Osteoblast (primary cell): ENCODE measurements at places on chromosomes 6 and 20. TPM values are rescaled to one million over a fixed set of nuclear protein-coding genes. Genes with fewer than 3 reads are reported as not detected.

- no peak for DNase-seq
Observed at GRCh38 chr20:47303736-47304135, 52.8 kb downstream of the ZMYND8 start.

The ADGB gene
- total RNA-seq, result under 0.01 TPM in 1 of 2 replicates, not detected in the other

The TCF19 gene
- 5.8 and 5.9 TPM in 2 replicates for total RNA-seq

DNA sequence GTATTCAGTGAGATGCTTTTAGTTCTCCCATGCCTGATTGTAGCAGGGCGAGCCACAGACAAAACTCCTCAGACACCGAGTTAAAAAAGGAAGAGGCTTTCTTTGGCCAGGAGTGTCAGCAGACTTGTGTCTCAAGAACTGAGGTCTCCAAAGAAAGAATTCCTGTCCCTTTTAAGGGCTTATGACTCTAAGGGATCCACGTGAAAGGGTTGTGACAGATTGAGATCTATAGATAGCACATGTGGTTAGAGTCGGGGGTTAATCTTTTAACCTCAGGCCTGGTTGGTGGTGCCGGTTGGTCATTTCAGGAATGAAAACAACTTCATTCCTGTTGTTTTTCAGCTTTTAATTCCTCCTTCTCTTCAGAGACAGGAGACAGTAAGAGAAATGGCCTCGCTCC is 168.8 kb upstream of the GRIK2 start:
- DNase-seq, result no peak

GRCh38 chr20:31485450-31486339 is 10.6 kb downstream of the REM1 start:
- DNase-seq, result peak; percentile 97

The ITCH gene
- 73.4 and 79.3 TPM in 2 replicates for total RNA-seq

The SEL1L2 gene
- not detected in 2 replicates for total RNA-seq

The HCRTR2 gene
- total RNA-seq, result under 0.01 TPM in 1 of 2 replicates, not detected in the other

GRCh38 chr6:25590986-25591385 is 61.0 kb upstream of the SCGN start:
- DNase-seq, result no peak

GRCh38 chr20:38888059-38888831 is 38.0 kb upstream of the FAM83D start:
- no peak for DNase-seq

GRCh38 chr20:53255102-53255710 is 283.0 kb downstream of the TSHZ2 start:
- DNase-seq, result no peak

GRCh38 chr6:140855520-140855919 is 1277.2 kb upstream of the GJE1 start:
- no peak for DNase-seq

DNA sequence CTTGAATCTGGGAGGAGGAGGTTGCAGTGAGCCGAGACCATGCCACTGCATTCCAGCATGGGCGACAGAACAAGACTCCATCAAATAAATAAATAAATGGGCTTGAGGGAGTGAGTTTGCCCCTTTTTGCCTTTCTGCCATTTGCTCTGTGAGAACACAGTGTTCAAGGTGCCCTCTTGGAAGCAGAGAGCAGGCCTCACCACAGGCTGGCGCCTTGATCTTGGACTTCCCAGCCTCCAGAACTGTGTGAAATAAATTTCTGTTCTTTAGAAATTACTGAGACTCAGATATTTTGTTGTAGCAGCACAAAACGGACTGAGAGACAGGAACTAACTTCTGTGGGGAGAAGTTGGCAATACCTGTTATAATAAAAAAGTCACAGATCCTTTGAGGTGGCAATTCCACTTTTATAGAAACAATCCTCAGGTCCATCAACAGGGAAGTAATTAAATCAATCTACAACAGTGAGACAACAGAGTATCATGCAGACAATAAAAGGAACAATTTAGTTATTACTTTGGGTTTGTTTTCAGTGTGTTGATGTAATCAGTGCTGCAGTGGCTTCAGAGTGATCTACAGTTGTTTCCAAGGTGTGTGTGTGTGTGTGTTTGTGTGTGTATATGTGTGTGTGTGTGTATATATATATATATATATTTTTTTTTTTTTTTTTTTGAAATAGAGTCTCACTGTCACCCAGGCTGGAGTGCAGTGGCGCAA is 24.5 kb downstream of the PKIG start:
- no peak for DNase-seq

DNA sequence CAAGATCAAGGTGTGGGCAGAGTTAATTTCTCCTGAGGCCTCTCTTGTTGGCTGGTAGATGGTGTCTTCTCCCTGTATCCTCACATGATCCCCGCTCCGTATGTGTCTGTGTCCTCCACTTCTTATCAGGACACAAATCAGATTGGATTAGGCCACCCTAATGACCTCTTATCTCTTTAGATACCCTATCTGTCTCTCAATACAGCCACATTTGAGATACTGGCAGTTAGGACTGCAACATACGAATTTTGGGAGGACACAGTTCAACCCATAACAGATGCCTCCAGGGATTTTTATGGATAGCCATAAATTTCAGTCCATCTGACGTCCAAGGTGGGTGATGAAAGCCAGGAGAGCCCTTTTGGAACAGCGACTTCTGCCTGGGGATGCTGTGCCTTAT is 369.0 kb downstream of the NRN1 start:
- no peak for DNase-seq

The CYB5R4 gene
- 6.9 and 8.5 TPM in 2 replicates for total RNA-seq

DNA sequence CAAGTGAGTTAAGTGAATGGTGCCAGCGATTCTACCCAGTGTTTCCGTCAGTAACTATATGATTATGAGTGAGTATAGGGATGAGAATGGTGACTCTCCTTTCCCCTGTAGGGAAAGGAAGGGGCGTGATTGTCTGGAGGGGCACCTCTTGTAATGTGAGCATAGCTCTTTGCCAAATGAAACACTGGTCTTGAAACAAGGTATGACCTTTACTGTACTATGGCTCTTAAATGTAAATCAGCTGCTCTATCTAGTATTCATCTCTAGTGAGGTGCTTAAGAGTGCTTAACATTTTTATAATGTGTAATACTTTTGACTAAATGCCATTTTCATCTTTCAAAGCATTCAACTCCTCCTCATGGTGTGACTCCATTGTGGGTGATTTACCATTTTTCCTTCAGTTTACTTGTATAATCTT is 11.0 kb downstream of the PANK2 start:
- DNase-seq, result peak; percentile 55

DNA sequence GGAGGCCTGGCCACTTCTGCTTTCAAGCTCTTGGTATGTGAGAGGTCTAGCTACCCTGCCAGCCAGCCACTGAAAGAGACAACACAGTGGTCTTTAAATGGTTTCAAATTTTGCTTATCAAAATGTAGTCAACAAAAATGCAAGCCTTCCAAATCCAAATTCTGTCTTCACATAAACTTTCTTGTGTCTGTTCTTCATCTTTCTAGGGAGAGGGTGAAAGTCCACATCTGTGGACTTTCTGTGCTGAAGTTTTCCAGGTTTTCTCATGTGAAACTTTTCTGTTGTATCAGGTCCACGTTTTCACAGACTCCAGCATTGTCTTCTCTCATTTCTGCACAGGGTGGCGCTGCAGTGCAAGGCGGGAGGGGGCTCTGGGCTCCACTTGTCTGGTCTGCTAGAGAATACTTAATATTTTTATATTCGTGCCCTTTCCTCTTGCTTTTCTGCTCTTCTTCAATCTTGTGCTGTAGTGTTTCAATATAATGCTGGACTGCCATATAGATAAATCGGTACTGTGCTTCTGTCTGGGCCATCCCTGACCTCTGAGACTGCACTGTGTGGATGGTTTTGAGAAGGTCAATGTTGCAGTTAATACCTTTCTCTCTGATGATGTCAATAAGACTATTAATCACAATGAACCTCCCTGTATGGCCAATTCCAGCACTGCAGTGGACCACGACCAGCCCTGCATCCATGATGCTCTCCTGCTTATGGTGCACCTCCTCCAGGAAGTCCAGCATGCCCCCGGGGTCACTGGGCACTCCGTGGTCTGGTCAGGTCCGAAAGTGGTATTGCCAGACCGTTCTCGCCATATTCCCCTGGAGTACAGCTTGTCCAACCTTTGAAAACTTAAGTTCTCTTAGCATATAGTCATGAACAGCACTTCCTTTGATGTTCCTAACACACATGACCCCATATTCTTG is 161.6 kb upstream of the TNFAIP3 start:
- no peak for DNase-seq

The CLPSL2 gene
- not detected in 2 replicates for total RNA-seq

DNA sequence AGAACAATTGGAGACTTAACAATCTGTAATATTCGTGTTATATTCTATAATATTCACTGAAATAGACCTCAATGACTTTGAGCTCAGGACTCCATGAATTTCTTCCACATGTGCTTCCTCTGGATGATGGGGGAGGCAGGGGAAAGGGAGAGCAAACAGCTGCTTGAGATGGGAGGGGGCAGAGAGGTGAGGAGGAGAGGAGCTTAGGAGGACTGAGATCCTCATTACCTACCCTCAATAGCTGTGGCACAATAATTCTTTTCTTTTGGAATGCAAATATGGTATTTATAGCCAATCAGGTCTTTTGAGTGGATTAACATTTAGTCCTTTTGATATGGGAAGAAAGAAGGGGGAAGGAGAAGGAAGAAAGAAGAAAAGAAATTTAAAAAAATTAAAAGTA is 64.1 kb upstream of the ZNF217 start:
- no peak for DNase-seq

DNA sequence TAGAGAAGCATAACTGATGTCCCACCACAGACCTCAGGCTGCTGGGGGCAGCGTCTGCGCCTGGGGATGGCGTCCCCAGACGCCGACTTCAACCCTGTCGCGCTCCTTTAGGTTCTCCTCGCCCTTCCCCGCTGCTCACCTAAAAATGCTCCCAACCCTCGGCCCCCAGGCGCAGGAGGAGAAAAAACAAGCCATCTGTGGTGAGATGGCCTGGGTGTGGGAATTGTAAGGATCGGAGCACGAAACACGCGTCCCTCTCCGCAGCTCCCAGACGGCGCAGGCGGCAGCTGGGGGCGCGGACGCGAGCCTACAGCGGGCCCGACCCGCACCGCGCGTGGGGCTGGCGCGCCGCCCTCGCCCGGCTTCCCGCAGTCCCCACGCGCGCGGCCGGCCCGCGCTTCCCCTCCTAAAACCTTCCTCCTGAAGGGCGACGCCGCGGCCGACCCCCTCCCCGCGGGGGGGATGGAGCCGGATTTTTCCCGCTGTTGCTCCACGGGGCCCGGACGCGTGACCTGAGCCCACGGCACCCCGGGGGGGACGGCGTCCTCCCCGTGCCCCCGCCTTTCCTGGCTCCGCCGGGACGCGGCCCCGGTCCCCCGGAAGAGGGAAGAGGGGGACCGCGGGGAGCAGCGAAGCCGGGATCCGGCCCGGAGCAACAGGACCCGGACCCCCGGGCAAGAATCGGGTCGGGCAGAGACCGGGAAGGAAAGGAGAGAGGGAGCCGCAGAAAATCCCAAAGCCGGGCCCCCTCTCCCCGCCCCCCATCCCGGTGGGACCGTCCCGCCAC is 611 bp downstream of the EPB41L2 start:
- peak; percentile 64 for DNase-seq

DNA sequence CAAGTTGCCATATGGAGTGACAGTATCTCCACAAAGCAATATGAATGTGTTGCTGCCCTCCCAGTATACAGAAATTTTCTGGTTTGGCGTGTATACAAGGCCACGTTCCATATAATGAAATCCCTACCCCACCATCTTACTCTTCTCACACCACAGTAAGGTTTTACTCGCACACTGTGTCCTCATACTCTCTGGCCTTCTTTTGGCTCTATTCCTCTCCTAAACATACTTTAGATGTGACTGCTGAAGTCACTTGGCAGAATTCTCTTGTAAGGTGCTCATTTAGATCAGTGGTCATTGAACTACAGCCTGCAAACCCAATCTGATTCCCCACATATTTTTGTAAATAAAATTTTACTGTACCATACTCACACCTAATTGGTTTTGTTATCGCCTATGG is 123.2 kb downstream of the RFPL4B start:
- no peak for DNase-seq

GRCh38 chr6:18367371-18367770 is 19.8 kb upstream of the RNF144B start:
- DNase-seq, result no peak

The FAM209A gene
- total RNA-seq, result under 0.01 TPM in 1 of 2 replicates, not detected in the other

DNA sequence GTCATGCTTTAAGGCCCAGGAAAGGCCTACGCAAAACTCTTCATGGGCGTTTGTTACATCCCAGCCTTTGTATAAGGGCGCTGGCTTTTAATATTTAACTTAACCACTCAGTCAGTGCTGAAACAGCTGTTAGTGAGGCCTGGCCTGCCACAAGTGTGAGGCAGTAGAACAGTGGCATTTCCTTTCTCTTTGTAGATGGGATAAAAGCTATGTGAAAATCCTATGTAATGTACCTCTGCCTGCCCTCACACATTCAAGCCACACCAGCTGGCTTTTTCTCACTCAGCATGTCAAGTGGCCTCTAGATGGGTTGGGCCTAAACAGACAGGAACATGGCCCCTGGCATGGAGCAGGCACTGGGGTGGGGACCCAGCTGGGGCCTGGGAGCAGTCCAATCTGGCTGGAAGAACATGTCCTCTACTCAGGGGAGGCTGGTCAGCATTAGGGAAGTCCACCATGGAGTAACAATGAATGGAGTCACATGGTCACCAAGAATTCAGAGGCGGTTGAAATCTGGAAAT is 20.7 kb downstream of the CGA start:
- no peak for DNase-seq

- no peak for DNase-seq
Observed at GRCh38 chr6:3388786-3389185, 68.1 kb downstream of the SLC22A23 start.

The NHSL1 gene
- total RNA-seq, result 6.2 and 6.9 TPM in 2 replicates
